Stimulated activated naive CD4-positive, alpha-beta T cell treated with Interleukin-2 at 50 U/mL for 16 hours (primary cell): ENCODE measurements at places on chromosomes 6 and 20.

DNA sequence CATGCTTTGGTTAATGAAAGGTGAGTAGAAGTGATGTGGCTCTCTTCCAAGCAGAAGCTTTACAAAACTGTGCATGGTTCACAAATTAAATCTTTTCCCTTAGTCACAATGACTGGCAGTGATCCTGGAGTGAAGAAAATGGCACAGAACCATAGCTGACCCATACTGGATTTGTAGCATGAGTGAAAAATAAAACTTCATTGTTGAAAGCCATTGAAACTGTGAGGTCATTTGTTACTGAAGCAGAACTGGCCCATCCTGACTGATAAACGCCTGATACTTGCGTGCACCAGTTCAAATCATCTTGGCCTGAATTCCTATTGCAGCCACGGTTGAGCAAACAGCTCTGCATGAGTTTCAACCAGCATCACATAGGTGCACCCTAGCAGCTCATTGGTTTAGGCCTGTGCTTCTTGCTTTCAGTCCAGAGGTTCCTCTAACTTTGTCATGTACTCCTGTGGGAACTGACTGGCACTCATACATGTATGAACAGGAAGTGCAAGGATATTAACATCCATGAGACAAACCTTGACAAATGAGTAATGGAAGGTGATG lies 40.5 kb downstream of the SAMD5 start:
- no peak for DNase-seq

DNA sequence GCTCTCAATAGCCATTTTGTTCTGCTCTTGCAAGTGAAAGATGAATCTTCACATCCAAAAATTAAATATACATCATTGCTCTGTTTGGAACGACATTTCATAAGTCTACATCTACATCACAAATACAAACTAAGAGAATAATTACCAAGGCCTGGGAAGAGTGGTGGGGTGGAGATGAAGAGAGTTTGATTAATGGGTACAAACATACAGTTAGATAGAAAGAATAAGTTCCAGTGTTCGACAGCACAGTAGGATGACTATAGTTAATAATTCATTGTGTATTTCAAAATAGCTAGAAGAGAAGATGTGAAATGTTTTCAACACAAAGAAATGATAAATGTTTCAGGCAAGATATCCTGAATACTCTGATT lies 38.0 kb upstream of the CAP2 start:
- DNase-seq = no peak

GRCh38 chr6:160733050-160733646 lies 31.1 kb downstream of the PLG start:
- peak; percentile 6 for DNase-seq

- DNase-seq = no peak
These were observed 233.7 kb downstream of the IBTK start for GRCh38 chr6:82013561-82014530.

- DNase-seq = no peak
These were observed 12.0 kb downstream of the GCLC start for GRCh38 chr6:53532942-53533341.

- DNase-seq = no peak
These were observed 21.5 kb downstream of the TPBG start for GRCh38 chr6:82385102-82385501.

DNA sequence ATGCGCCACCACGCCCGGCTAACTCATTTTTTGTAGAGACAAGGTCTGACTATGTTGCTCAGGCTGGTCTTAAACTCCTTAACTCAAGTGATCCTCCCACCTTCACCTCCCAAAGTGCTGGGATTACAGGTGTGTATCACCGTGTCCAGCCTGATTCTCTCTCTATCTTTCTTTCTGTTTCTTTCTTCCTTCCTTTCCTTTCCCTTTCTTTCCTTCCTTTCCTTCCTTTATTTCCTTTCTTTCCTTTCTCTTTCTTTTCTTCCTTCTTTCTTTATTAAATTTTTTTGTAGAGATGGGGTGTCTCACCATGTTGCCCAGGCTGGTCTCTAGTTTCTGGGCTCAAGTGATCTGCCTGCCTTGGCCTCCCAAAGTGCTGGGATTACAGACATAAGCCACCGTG lies 38.7 kb upstream of the MTHFD1L start:
- DNase-seq = no peak

DNA sequence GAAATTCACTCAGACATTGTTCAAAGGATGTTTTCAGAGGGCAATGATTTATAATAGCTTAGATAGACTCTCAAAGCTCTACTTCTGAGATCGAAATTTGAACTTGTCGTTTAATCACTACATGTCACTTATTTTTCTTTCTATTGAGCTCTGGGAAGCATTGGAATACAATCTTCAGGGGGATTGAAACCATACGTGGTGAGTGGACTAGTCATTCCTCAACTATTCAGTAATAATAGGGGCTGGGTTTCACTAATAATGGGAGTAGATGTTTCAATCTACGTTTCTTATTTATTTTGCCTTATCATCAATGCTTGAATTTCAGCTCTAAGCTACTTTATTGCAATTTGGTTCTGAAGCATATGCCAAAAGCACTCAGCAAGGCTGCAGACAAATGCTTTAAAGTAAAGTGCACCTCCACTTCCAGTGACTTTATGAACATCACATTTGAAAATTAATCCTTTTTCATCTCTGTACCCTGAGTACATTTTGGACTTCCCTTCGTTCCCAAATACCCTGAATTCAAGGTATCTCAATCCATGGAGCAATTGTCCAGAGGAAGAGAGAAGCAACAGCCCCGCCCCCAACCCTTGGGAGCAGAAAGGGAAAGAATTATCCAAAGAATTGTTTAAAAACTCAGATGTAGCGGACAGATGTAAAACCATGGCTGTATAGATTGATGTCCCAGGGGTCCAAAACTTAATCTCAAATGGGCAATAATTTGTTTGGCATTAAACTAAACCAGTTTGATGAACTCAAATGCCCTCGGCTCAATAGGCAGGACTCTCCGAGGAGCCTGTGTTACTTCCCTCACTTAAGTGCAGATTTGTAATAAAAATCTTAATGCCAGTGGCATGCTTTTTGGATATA lies 68.1 kb downstream of the HFE start:
- DNase-seq = no peak
